ENCODE measurements at places on chromosomes 5 and 9. TPM values are rescaled to one million over a fixed set of nuclear protein-coding genes. Genes with fewer than 3 reads are reported as not detected.

GRCh38 chr9:84151236-84151635 lies 170.6 kb downstream of the RMI1 start:
- no peak for DNase-seq

Gene SELENOP
- 322 TPM for total RNA-seq

- DNase-seq, result no peak
Measured at GRCh38 chr9:8845376-8845775, 1045.8 kb upstream of the DMAC1 start.

DNA sequence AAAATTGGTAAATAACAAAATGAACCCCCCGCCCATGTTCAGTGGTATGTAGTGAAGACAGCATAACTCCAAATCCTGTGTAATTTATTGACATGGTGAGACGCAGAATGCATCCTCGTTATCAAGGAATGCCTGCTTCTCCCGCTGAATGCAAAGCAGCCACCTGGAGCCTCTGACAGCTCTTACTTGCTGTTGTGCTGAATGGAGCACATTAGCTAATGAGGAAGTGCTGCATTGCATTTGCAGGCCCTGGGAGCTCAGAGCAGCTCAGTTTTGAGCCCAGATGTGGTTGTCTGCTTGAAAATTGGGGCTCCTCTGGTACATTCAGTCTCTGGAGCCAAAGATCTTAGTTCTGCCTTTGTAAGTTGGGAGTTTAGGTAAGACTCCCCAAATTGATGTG lies 28.9 kb downstream of the PLAC8L1 start:
- no peak for DNase-seq

Gene ACSL6
- 3.2 TPM for total RNA-seq

DNA sequence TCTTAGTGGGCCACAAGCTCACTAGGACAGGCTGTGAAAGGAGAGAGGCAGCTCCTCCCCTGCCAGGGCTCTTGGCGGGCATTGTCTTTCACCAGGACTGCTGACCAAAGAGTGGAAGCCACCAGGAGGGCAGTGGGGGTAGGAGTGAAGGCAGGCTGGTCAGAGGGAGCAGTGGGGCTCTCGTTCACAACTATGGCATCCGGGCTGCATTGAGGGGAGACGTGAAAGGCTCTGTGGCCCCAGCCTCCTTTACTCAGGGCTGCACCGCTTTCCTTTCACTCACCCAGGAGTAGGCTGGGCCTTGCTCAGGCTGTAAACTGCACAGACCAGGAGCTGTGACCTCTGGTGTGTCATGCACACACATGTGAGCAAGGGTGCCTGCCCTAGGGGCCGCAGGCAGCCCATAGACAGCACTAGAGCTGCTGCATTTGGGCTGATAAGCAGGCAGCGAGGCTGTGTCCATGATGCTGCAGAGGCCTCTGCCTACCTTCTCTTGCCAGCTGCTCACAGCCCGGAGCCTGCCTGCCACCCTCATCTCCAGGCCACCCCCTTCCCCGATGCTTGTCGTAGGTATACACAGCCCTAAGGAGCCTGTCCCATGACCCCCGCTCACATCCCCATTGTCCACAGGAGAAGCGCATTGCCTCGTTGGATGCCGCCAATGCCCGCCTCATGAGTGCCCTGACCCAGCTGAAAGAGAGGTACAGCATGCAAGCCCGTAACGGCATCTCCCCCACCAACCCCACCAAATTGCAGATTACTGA lies 130.4 kb downstream of the DAB2IP start:
- no peak for DNase-seq
